Stomach (tissue), 19 donors: ENCODE measurements at places on chromosomes 3 and 15. TPM values are rescaled to one million over a fixed set of nuclear protein-coding genes. Genes with fewer than 3 reads are reported as not detected.

GRCh38 chr3:81726735-81727134, 34.7 kb downstream of the GBE1 start:
- no peaks in the 10 kb centered on the region for H3K27me3 ChIP-seq
- no peaks in the 10 kb centered on the region for H3K36me3 ChIP-seq
- peaks cover 8% of the 10 kb centered on the region for H3K4me1 ChIP-seq
- no peak for DNase-seq
- H3K27ac ChIP-seq: no peak overlapping the region

GRCh38 chr3:100436951-100437350, 35.6 kb downstream of the LNP1 start:
- no peak overlapping the region for H3K27ac ChIP-seq
- H3K36me3 ChIP-seq: peaks cover 4% of the 10 kb centered on the region
- no peak overlapping the region for H3K4me3 ChIP-seq
- H3K27me3 ChIP-seq: no peaks in the 10 kb centered on the region

DNA sequence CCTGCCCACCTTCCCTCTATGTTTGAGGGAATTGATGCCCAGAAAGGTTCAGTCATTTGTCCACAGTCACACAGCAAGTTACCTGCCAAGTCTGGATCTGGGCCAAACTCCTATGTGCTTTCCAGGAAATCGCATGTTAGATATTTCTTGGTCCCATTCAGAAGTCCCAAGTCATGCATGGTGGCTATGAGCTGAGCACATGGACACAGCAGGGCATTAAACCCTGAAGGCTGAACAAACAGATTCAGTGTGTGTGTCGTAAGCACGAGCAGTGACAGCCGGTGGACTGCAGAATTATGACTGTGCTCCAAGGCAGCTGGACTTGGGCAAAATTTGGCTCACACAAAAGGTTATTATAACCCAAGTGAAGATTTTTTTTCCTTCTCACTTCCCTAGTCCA, 11.4 kb upstream of the SLC6A6 start:
- H3K27ac ChIP-seq: no peak overlapping the region
- H3K27me3 ChIP-seq: no peaks in the 10 kb centered on the region
- peak; percentile 65 for DNase-seq
- H3K4me3 ChIP-seq: no peak overlapping the region

DNA sequence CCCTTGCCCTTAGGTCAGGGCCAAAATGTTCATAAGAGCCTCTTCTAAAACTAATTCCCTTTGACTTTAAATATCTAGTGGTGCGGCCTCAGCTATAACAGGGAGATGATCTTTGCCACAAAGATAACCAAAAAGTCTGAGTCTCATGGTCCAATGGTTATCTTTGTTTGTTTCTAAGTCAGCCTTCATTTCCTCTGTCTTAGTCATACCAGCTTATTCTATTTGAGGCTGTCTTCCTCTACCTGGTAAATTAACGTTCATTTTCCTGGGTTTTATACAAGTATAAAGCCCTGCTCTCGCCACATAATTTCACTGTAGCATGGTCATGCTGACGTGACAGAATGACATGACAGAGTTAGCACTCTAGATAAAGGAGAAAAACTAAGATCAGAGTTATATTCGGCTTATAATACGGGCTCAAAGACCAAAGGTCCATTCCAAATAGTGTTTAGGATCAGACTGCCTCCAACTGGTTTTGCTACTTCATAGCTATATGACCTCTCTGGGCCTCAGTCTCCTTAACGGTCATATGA, 18.4 kb downstream of the ZNF860 start:
- H3K27me3 ChIP-seq: no peaks in the 10 kb centered on the region
- no peak for DNase-seq
- H3K4me3 ChIP-seq: no peak overlapping the region
- no peaks in the 10 kb centered on the region for H3K36me3 ChIP-seq
- H3K27ac ChIP-seq: no peak overlapping the region
- H3K4me1 ChIP-seq: no peaks in the 10 kb centered on the region

GRCh38 chr15:32818758-32819447, 101.1 kb downstream of the GREM1 start:
- no peak for DNase-seq
- no peak overlapping the region for H3K27ac ChIP-seq
- no peaks in the 10 kb centered on the region for H3K4me1 ChIP-seq
- H3K36me3 ChIP-seq: no peaks in the 10 kb centered on the region

DNA sequence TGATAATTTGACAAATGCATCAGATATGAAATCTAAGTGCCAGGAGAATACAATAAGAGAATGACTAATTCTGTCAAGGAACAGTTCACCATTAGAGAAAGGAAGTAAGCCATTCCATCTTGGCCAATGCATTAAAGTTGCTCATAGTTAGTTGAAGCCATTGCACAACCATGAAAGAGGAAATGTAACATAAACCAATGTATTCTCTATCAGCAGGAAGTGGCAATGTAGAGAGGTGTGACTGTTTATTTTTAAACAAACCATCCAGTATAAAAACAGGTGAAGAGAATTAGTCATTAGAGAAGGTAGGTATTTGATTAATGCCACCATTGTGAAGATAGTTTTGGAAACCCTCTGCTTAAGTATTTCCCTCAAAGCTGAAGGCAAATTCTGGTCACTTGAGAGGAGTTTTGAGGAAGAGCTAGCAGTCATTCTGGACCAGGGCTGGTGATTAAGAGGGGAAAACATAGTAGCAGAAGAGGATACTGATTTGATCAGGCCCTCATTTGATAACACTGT, 10.7 kb upstream of the ANXA2 start:
- H3K27ac ChIP-seq: peak overlapping the region; percentile 83
- no peaks in the 10 kb centered on the region for H3K36me3 ChIP-seq

- no peak for DNase-seq
Measured at GRCh38 chr15:29051422-29051821, 165.6 kb downstream of the APBA2 start.

GRCh38 chr3:74469713-74470112, 144.7 kb downstream of the CNTN3 start:
- H3K4me3 ChIP-seq: no peak overlapping the region
- no peak overlapping the region for H3K27ac ChIP-seq
- H3K4me1 ChIP-seq: no peaks in the 10 kb centered on the region
- H3K27me3 ChIP-seq: no peaks in the 10 kb centered on the region
- no peaks in the 10 kb centered on the region for H3K36me3 ChIP-seq

DNA sequence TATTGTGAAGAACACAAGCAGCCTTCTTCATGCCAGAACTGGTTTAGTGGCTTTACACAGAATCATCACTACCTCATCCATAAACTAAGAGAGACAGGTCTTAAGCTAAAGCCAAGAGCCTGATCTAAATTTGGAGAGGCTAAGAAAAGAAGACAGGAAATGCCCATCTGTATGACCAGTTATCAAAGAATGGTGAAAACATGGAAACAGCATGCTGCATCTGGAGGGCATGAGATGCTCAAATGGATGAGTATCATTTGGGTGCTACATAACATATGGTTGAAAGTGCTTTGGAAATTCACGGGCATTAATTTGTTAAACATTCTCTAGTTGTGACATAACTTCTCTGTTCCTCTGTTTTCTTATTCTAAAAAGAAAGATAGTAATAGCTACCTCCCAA, 112.5 kb downstream of the CPNE4 start:
- DNase-seq: no peak
- no peaks in the 10 kb centered on the region for H3K4me1 ChIP-seq
- no peaks in the 10 kb centered on the region for H3K36me3 ChIP-seq
- no peaks in the 10 kb centered on the region for H3K27me3 ChIP-seq
- H3K27ac ChIP-seq: no peak overlapping the region

DNA sequence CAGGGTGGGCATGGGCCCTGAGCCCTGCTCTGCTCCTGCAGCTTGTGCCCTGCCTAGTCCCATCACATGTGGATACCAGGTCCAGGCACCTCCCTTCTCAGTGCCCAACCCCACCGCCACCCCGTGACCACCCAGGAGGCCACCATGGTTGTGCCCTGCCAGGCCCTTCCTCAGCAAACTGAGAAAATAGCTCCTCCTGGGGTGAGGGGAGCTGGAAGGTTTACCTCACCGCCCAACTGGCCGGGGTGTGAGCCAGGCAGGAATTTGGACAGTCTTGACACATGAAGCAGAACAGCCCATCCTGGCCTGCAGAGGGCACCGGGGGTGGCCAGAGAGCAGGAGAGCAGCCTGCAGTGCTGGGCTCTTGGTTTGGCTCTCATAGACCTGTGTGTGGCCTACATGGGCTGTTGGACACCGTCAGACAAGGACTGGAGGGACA, 11.4 kb upstream of the C3orf22 start:
- H3K36me3 ChIP-seq: no peaks in the 10 kb centered on the region
- DNase-seq: no peak

Gene TRIM59
- total RNA-seq: 4.1 TPM

Gene BOC
- 29.9 TPM for total RNA-seq

Gene ZNF80
- not detected for total RNA-seq

Gene ECE2
- total RNA-seq: not detected

Gene SLC22A13
- 0.29 TPM for total RNA-seq

Gene CDV3
- 160 TPM for total RNA-seq

Gene CYP19A1
- not detected for total RNA-seq
